ENCODE measurements at places on chromosomes 4 and X. TPM values are rescaled to one million over a fixed set of nuclear protein-coding genes. Genes with fewer than 3 reads are reported as not detected.

DNA sequence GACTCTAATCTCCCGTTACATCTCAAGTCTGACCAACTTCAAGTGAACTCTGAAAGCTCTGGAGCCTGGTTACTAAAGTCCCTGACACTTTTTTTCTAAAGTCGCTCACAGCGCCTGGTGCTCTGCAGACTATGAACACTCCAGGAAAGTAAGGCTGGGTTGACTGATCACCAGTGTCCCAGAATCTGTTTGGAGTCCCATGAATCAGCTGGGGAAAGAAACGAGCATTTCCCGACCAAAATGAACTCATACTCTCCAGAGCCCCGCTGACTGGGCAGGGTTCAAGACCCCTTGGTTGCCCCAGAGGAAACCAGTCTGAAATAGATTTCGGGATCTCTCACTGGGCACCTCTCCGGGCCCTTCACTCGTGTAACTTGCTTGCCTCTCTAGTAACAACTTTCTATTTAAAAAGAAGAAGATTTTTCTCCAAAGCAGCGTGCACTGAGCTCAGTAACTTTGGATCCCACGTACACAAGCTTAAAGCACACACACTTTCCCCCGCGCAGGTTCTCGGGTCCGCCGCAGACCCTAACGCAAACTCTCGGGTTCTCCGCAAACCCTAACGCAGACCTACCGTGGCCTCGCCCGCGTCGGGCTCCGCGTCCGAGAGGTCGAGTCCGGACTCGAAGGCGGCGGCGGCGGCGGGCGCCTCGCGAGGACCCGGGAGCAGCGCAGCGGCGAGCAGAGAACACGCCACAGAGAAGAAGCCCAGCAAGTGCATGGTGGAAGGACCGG is 964 bp downstream of the VEGFC start:
- DNase-seq: no peak

- peak; percentile 12 for DNase-seq
These were observed 60.9 kb downstream of the BMP15 start for GRCh38 chrX:50971395-50971794.

DNA sequence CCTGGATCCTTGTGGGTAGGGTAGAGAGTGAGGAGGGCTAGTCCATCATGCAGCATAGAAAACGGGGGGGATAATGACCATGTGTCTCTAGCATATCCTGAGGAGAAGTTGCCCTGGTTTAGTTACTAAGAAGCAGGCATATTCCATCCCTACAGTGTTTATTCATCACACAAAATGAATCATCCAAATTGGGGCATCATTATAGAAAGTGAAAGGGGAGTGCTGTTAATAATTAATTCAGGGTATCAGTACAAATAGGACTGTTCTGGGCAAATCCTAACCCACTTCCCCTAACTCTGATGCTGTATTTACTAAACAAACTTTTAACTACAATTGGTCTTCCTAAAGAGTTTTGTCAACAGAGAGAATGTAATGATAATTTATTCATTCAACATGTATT is 281.1 kb upstream of the ARX start:
- no peak for DNase-seq

DNA sequence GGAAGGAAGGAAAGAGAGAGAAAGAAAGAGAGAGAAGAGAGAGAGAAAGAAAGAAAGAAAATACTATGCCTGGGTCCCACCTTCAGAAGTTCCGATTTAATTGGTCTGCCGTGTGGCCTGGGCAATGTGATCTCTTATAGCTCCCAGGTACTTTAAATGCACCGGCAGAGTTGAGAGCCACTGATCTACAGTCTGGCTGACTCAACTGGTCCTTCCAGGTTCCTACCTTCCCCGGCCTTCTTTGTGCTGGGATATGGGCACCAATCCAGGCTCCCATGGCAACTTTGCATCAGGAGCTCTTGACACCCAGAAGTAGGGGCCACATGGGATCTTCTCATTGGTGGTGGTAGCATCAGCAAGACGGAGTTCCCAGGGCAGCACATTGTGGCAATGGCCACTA is 186.5 kb upstream of the ATP6AP2 start:
- no peak for DNase-seq

- DNase-seq: no peak
These were observed 90.7 kb upstream of the DCLK2 start for GRCh38 chr4:149987330-149988086.

DNA sequence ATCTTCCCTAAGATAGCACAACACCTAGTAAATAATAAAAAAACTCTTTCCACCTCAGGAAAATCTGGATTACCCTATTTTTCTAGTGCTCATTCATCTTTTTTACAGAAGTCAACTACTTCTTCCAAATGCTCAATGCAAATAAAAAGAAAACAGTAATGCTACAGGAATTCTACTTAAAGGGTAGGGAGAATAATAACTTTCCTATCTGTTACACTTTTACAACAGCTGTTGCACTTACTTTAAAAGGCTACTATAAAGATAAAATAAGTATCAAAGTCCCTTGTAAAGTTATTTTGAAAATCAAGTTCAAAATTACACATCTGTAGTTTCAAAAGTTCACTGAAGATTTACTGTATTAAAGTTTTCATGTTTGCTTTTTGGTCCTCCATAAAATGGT is 37.6 kb downstream of the THOC2 start:
- no peak for DNase-seq

- DNase-seq: no peak
These were observed 36.9 kb upstream of the ADRA2C start for GRCh38 chr4:3729188-3729881.

Gene ANXA3
- 158 TPM for total RNA-seq

Gene PAGE2B
- total RNA-seq: not detected

Gene MAGIX
- total RNA-seq: 2.6 TPM

Gene FRAS1
- total RNA-seq: 33.5 TPM

Measured in HCT116 (cell line).